ENCODE measurements at places on chromosomes 7 and 10.

DNA sequence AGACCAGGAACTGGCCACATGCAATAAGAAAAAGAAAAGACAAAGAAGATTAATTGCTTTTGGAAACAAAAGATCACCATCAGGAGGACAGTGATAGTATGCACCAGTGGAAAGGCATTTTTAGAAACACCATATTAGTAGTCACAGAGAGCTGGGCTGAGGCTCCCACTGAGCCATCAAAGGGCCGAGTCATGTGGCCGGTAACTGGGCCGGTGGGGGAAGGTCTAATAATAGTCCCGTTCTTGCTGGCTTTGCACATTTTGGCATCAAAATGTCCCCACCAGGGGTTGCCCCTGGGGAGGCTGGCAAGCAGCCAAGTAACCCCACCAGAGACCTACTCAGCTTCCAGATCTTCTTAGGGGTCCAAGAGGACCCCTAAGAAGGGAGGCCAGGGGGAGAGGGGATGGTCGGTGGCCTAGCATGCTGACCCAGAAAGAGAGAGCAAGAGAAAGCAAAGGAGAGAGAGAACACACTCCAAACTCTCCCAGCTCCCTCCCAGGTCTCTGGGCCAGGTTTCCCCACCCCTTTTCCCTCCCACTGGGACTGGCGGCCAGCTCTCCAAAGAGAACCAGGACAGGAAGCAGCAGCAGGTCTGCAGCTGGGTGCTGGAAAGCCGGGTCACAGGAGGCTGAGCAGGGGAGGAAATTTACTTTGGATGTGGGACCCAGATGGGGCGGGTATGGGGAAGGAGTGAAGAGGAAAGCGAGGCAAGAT, 70.2 kb upstream of the FGFR2 start:
- no peak for DNase-seq

DNA sequence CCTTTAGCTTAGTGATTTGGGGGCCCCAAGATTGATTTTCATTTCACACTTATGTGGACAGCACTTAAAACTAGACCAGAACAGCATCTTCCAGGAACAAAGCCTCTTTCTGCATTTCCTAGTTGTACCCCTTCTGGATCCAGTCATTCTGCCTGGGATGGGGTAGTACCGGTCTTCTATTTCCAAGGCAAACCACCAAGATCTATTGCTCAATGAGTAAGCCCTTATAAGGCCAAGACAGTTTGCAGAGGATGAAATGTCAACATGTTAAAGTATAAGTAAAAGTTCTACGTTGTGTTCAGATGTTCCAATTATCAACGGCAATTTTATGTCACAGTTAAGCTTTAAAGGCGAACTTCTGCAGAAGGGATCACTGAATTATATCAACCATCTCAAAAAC, 106.9 kb upstream of the ZNF746 start:
- no peak for DNase-seq

GRCh38 chr7:121697731-121698316, 175.1 kb upstream of the PTPRZ1 start:
- no peak for DNase-seq

DNA sequence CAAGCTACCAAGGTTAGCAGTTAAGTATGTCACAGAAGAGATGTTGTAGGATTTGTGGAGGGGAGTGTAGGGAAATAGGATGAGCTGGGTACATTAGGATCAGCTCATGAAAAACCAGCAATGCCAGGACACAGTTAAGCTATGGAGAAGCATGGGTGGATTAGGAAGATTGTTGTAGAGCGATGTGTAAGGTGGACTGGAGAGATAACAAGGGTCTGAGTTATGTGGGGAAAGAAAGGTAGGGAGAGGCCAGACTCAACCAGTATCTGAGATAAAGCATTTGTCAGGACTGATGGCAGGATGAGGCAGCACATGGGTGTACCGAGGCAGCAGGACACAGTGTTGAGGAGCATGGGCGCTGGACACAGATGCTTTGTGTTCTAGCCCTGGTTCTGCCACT, 85.4 kb upstream of the PRR15 start:
- no peak for DNase-seq

DNA sequence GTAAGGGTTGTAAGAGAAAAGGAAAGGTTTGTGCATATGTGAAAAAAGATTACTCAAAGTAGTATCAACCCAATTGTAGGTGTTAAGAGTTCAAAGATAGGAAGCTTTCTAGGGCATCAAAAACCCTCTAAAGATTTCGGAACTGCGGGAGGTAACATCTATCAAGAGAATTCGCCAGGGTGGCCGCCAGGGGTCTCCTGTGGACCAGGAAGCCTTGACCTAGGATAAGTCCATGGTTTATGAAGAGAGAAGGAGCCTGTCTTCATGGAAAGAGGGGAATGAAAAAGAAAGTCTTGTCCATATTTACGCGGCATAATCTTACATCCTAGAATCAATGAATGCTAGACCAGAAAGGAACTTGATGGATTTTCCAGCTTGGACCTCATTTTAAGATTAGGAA, 140.7 kb upstream of the CALCR start:
- no peak for DNase-seq

- DNase-seq, result no peak
Observed at GRCh38 chr10:120770496-120770895, 80.7 kb upstream of the WDR11 start.

GRCh38 chr10:51406581-51406980, 292.8 kb downstream of the CSTF2T start:
- no peak for DNase-seq

- DNase-seq, result no peak
Observed at GRCh38 chr7:20744954-20745446, 41.7 kb downstream of the SP8 start.

DNA sequence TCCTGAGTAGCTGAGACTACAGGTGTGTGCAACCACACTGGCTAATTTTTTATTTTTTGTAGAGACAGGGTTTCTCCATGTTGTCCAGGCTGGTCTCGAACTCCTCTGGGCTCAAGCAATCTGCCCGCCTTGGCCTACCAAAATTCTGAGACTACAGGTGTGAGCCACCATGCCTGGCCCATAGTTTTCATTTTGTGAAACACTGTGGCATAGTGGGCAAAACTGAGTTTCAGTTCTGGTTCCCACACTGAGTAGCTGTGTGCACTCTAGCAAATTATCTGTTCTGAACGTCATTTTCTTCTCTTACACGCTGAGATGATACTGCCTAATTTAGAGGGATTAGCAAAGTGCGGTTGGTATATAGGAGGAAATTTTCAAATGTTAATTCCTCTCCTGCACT, 13.5 kb downstream of the ATP5MK start:
- no peak for DNase-seq

GRCh38 chr10:88361494-88361893, 221.6 kb downstream of the RNLS start:
- DNase-seq, result no peak

GRCh38 chr10:78285226-78285625, 251.6 kb downstream of the RPS24 start:
- DNase-seq, result no peak

GRCh38 chr10:5534051-5534821, 9.5 kb downstream of the CALML3 start:
- no peak for DNase-seq

- DNase-seq, result no peak
Observed at GRCh38 chr7:129522088-129522970, 20.0 kb downstream of the SMKR1 start.

DNA sequence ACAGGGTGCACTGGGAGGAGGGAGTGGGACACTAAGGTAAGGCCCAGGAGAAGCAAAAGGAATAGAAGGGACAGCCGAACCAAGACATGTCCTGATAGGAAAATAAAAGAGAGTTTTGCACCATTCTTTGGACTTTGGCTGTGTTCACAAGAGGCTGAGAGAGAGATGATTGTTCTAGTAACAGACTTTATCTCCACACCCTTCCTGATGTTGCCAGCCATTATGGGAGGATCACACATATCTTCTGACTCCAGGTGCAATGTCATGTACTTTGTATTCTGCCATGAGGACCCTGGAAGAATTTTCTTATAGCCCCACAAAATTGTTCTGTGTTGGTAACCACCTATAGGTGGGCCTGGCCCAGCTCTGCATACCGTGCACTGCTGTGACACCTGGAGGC, 11.4 kb downstream of the LSMEM1 start:
- no peak for DNase-seq

- DNase-seq, result no peak
Observed at GRCh38 chr7:618539-619367, 99.1 kb upstream of the PDGFA start.

DNA sequence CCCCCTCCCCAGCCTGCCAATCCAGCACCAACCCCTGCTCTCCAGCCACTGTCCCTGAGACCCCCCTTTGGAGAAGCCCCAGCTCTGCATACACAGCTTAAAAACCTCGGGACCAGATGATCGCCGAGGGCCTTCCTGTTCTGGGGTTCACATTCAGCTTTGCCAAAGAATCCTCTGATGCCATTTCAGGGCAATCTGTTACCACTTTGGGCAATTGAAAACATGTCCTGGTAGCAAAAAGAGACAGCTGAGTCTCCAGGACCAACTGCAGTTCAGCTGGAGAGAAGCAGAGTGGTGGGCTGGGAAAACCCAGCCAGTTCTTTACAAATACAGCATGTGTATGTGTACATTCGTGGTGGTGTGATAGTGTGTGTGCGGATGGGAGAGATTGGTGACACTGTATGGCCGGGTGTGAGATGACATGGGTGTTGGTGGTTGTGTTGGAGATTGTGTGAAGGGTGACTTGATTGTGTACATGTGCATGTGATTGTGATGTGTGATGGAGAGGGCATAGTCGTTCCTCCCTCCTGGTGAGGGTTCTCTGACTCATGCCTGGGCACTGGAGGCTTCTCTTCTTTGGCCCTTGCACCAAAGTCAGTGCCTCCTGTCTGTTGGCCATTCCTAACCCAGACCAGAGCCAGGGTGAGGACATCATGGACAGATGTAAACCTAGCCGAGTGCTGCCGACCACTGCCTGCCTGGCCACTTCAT, 48.5 kb upstream of the AQP1 start:
- no peak for DNase-seq

- DNase-seq, result no peak
Observed at GRCh38 chr7:2971914-2972834, 71.5 kb downstream of the CARD11 start.

GRCh38 chr10:61329854-61330253, 123.3 kb downstream of the TMEM26 start:
- no peak for DNase-seq

DNA sequence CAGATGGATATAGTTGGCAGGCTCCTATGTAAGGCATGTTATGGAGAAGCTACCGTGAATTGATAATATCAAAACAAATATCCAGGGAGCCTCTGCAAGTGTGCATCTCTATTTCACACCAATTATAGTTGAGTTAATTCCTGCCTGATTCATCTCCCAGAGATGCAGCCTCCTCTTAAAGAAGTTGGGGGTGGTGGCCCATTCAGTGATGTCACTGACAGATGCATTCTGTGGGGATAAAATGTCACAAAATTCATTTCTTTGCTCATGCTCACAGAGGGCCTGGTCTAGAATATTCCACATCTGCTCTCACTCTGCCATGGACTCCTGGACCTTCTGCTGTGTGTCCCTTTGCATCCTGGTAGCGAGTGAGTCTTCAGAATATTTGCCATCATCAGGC, 189.1 kb upstream of the PRSS1 start:
- DNase-seq, result no peak

DNA sequence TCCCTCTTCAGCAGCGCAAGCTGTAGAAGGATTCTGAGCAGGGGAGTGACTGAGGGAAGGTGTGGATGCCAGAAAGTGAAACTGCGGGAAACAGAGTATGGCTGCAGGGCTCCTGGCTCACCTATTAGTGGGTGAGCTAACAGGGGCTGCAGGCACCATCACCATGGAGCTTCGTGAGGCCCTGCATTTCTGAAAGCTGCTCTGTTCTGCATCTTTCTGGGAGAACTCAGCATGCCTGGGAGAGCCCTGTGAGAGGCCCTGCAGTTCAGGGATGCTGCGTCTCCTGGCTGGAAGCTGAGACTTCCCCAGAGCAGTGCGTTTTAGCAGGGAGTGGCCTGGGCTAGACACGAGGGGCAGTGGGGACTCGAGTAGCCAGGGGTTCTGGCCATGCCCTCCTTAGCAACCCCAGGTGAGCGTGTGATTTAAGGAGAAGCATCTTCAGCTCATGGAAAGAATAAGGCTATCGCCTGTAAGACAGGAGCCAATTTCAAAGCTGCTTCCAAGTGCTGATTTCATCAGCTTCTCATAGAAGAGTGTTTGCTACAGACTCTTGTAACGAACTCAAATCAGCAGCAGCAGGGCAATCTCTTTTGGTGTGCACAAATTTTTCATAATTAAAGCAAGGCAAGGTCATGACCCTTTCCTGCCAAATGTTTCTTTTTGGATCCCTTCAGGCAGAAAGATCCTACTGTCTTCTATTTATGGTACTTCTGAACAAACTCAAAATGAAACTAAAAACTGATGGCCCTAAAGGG, 293.6 kb upstream of the ZNF32 start:
- no peak for DNase-seq

DNA sequence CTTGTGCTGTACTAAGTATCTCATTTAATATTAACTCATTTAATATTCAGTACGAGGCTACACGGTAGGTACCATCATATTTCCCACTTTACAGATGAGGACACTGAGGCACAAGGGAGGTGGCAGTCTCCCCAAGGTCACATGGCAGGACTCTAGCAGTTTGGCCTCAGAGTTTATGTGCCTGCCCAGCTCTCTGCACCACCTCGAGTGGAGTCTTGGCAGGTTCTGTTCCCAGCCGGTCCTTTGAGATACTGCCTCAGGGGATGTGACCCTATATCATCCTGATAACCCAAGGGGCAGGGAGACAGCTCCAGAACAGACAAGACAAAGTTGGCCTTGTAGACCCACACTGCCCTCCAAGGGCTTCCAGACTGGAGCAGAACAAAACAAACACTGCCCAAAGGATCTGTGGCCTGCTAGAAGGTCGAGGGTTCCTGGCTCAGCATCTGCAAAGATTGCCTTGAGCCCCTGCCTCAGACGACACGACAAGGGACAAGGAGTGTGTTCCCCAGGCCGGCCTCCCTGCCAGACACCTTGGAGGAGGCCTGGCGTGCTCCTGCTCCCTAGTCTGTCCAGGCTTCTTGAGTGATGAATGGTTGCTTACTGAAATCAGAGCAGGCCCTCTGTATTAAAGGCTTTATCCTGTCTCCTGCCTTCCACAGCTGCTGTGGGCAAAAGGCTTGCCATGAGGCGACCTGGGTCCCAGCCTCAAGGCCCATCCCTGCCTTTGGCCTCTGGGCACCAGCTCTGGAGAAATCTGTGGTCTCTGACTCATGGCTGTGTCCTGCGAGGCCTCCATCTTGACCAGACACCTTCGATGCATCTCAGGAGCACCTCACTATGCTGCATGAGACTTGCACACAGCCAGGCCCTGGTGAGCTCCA, 3.9 kb upstream of the PWWP2B start:
- no peak for DNase-seq

- no peak for DNase-seq
Observed at GRCh38 chr10:102460836-102461186, 9.5 kb upstream of the C10orf95 start.

DNA sequence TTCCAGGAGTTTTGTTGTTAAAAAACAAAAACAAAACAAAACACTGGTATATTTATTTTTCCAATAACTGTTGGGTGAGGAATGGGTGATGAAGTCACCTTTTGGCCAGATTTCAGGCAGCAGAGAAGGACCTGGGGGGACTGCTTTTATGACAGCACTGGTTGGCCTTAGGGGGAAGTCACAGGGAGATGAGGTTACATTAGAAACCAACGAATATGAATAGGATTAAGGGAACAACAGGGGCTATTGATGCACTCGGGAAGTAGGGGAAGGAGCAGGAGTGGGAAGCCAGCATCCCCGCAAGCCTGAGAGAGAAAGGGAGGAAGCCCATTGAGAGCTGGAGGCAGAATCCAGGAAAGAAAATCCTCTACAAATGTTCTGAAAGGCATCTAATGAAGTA, 958.4 kb downstream of the TYW1 start:
- DNase-seq, result no peak

- no peak for DNase-seq
Observed at GRCh38 chr10:130767116-130767730, 544.3 kb downstream of the TCERG1L start.

GRCh38 chr7:32459788-32460187, 30.4 kb downstream of the LSM5 start:
- DNase-seq, result no peak
